ENCODE measurements at places on chromosomes 5 and 9.

DNA sequence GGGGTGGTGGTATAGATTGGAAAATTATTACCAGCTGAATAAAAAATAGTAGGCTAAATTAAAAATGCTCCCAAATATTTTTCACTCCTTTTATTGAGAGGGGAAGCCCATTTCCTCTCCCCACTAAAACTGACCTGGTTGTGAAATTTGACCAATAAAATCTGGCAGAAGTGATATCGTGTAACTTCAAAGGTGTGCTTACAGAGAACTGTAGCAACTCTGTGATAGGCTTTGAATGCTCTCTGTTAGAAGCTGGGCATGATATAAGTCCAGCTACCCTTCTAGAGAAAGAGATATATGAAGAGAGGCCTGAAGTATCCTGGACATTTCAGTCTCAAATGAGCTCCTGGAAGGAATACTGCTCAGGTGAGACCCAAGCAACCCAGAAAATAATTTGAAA, 10.2 kb upstream of the RFK start:
- no peak for DNase-seq

DNA sequence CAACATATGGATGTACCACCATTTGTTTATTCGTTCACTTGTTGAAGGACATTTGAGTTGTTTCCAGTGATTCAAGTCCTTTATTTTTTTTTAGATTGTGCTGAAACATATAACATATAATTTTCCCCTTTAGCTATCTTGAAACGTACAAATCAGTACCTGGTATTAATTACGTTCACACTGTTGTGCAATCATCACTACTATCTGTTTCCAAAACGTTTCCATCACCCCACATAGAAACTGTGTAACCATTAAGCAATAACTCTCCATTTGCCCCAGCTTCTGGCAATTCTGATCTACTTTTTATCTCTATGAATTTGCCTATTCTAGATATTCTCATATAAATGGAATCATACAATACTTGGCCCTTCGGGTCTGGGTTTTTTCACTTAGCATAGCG, 116.0 kb downstream of the FGF1 start:
- DNase-seq = no peak

DNA sequence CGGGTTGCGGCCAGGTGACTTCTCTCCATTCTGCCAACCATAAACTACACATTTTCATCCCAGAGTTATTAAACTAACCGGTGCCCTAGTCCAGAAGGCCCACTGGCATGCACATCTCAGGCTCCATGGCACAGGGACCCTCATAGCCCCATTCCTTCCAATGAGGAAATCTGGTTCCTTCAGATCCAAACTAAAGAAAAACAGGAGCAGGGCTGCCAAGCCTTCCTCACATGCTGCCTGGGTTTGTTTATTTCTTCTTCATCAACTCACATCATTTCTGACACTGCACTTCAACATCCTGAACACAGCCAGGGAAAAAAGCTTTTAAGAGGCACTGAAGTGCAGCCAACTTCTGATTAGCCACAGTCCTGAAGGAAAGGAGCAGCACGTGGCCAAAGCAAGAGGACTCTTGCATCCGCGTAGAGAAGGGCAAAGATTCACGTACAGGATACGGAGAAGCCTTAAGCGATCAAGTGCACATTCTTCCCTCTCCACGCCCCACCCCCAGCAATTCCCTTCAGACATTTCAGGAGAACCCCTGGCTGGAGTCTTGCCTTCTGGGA, 22.5 kb downstream of the LHFPL2 start:
- no peak for DNase-seq

DNA sequence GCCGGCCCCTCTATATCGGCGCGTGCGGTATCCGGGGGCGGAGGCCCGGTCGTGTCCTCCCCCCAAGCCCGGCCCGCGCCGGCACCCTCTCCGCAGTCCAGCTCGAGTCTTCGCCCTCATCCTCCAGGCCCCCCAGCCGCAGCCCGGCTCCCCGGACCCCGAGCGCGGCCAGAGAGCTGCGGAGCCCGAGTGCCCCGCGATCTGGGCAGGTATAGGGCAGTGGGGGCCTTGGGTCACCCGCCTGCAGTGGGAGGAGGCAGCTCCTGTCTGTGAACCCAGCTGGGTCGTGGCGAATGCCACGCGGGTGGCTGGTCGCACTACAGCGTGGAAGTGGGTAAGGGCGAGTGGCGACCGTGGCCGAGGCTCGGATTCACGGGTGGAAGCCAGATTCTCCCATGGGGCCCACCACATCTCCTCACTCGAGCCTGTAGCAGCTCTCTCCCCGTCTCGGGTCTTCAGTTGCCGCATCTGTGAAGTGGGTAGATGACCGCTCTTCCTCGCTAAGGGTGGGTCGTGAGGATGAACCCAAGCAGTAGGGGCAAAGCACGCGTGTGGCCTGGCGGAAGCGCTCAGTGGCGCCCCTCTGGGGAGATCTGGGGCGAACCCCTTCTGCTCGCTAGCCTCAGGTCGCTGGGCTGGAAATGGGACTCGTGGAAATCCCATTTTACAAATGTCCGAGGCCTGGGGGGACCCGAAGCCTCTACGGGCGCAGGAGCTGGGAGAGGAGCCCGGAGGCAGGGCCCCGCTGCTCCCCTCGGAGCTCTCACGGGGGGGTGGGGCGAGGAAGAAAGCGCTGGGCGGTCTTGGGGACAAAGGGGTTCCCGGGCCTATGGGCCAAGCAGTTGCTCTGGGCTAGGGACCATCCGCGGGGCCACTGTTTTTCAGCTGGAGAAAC, 1.9 kb downstream of the NR5A1 start:
- DNase-seq = no peak

DNA sequence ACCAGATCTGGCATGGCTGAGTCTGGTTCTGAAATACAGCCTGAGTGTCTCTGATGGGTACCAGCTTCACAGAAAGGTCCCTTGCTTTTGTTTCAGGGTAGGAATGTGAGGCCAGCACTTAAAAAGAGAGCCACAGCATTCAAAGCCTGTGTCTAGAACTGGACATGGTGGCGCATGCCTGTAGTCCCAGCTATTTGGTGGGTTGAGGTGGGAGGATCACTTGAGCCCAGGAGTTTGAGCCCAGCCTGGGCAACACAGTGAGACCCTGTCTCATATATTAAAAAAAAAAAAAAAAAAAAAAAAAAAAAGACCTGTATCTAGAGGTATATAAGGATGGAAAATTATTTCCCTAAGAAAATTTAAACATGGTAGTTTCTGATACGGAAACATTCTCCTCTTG, 202.3 kb downstream of the GAPVD1 start:
- DNase-seq = no peak

GRCh38 chr9:131892162-131892707, 152.4 kb upstream of the RAPGEF1 start:
- DNase-seq = no peak

DNA sequence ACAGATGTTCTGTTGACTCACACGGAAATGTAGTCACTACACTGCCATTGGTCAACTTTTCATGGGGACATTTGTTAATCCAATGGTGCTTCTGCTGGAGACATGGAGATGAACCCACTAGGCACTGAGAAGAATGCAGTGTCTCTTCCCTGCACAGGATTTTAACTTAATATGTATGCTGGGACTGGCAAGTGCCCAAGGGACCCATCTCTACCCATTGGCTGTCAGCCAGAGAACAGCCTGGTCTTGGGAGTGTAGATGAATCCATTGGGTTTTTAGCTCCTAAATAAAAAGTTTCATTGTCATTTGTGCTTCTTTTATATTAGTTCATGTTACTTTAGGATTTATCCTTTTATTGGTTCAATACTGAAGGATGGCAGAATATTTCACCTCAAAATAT, 195.8 kb upstream of the CDH6 start:
- DNase-seq = no peak

DNA sequence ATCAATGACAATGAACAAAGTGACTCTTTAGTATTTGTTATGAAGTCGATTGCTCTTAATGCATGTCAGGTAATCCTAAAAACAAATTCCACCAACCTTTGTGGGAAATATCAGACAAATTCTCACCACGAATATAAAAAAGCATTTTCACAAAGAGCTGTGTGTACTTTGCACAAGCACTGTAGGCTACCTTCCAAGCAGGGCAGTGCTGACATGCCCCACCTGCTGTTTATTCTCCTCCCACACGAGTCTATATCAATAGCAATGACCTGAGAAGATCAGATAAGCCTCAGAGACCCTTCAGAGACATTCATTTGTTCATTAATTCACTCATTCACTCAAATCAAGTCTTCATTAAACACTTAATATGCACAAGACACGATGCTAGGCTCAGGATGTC, 469.1 kb downstream of the ZSWIM6 start:
- DNase-seq = no peak

Data from T-helper 9 cell (primary cell).